LHCN-M2 (cell line): ENCODE measurements at places on chromosomes 12 and 14. TPM values are rescaled to one million over a fixed set of nuclear protein-coding genes. Genes with fewer than 3 reads are reported as not detected.

- DNase-seq, result no peak
Measured at GRCh38 chr12:4829161-4829792, 80.4 kb upstream of the KCNA1 start.

DNA sequence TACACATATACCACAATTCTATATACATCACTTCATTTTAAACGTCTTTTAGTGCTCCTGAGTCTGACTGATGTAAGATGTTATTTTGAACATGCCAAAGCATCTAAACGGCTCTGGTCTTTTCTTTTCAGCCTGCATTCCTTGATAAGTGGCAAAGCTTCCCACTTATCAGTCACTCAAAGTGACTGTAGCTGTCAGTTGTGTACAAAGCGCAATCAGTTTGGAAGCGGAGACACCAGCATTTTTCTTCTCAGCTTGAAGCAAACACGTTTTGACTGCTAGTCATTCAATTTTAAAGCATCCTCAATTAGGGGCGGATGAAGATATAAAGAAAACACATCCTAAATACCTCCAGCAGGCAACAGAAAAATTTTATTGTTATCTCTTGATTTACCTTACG lies 226.8 kb downstream of the SOX5 start:
- no peak for DNase-seq

DNA sequence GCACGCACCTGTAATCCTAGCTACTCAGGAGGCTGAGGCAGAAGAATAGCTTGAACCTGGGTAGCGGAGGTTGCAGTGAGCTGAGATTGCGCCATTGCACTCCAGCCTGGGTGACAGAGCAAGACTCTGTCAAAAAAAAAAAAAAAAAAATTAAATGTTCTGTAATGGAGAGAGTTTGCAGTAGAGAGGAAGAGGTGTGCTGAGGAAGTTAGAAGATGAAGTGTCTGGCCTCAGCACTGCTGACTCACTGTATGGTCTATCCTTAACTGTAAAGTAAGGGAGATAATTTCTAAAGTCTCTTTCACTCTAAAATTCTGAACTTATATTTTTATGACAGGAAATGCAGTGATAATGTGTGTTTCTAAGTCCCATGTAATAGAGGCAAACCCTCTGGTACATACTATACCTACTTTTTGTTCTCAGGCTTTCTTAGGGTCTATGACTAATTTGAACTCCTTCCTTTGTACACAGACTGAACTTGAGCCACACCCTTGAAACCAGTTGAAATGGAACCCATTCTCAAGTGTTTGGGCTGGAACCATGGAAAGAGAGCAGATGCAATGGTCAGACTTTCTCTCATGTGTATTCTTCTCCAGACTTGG lies 278.1 kb upstream of the FAR2 start:
- no peak for DNase-seq

DNA sequence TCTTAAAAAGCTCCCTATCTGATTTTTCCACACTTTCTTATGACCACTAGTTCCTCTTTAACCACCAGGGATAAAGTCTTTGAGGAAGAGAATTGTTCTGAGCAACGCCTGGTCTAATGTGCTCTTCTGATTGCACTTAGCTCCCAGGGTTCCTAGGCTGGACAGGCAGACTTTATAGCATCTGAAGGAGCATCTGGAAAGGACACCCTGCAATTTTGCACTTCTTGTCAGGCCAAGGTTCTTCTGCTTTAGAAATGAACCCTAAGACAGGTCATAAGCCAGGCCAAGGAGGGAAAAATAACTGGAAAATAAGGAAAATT lies 126.3 kb downstream of the KTN1 start:
- DNase-seq, result no peak

- DNase-seq, result no peak
Measured at GRCh38 chr12:61397668-61398067, 862.5 kb upstream of the USP15 start.

DNA sequence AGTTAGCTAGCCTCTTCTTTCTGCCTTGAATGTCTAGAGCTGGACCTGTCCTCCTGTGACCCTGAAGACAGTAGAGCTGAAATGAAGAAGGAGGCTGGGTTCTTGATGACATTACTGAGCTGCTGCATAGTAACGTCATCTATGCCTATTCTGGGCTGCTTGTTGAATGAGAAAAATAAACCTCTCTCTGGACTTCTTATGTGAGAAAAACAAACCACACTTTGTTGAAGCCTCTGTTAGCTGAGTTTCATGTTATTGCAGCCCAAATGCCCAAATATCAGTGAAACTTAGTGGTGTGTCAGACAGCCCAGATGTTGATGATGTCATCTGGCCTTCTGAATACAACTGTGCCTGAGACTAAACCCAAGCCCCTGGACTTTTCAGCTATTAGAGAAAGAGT lies 67.0 kb upstream of the MAX start:
- peak; percentile 66 for DNase-seq

- peak; percentile 76 for DNase-seq
Measured at GRCh38 chr14:38391334-38391733, 135.4 kb upstream of the CLEC14A start.

GRCh38 chr12:21340403-21340802 lies 5.7 kb upstream of the SLCO1A2 start:
- DNase-seq, result no peak

- DNase-seq, result peak; percentile 8
Measured at GRCh38 chr12:3655328-3655900, 97.5 kb downstream of the CRACR2A start.

GRCh38 chr14:34957771-34958286 lies 25.0 kb upstream of the SRP54 start:
- no peak for DNase-seq

DNA sequence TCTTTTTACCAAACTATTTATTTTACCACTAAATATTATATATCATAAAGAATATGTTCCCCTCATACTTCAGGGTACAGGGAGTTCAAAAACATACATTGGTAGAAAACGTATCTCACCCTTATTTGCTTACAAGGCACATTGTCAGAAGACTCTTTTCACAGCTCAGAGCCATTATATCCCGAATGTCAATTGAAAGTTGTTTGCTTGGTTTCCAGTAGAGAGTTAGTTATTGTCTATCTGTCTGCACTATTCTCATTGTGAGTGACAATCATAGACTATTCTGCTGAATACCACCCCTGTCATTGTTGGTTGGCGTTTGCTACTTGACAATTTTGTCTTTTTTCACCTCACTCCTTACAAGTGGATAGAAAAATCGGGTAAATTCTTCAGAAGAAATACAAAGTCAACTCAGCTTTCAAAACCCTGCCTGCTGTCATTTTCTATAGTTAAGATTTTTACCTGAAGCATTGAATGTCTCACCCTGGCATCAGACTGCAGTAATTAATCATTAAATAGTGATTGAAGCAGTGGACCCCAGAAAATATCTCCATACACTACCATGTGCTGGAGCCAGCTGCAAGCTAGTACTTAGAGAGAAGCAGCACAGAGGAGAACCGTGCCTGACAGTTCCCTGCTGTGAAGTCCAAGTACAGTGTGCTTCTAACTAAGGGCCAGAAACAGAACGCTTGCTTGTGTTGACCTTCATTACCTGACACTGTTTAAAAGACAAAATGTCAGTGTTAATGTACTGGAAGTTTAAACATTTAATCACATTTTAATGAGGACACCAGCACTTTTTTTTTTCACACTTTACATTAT lies 510.6 kb downstream of the RERGL start:
- no peak for DNase-seq

DNA sequence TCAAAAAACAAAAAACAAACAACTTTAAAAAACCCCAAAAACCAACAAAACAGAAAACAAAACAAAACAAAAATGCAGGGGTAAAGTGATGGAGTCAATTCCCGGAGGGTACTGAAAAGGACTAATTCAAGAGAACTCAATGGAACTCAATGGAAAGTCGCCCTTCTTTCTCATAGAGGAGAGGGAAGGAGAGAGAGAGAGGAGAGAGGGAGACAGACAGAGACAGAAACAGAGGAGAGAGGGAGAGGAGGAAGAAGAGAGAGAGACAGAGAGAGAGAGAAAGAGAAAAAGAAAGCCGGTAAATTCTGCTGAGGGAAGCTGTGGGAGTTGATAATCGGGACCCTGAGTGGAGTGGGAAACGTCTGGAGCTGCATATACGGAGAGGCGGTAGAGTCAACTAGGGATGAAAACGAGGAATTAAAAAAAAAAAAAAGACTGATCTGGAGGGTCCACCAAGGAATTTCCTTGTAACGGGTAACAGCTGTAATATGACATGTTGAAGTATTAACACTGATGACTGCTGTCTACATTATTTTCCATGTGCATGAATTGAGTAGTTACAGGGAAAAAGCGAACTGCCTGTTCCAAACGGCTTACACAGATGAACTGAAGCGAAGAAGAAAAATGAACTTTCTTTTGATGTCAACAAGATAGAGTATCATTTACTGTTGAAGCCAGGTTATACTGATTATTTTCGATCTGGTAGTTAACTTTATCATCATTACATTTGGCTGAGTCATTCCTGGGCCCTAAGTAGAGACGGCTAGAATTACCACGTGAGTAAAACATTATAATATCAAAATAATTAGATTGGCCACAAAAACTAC lies 934 bp upstream of the ZC2HC1C start:
- peak; percentile 32 for DNase-seq

DNA sequence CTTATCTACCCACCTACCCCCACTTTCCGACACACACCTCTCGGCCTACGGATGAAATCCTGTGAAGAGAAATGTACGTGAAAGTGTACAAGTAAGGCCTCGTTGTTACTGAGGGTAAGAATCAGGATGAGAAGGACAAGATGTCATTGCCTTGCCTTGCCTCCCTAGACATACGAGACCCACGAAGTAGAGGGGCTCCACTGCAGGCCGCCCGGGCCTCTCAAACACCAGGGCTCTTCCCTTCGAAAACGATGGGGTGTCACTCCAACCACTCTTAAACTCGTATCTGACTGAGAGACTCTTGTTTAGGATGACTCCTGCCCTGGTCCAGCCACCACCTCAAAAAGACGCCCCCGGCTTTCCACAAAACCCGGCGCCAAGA lies 498 bp downstream of the RACGAP1 start:
- no peak for DNase-seq

GRCh38 chr12:12583510-12584178 lies 21.0 kb upstream of the DUSP16 start:
- no peak for DNase-seq

- DNase-seq, result peak; percentile 91
Measured at GRCh38 chr12:108853981-108854446, 3.4 kb downstream of the SSH1 start.

- DNase-seq, result no peak
Measured at GRCh38 chr12:7073946-7074345, 13.4 kb downstream of the C1S start.

The PZP gene
- total RNA-seq, result not detected in 2 replicates

The C14orf39 gene
- total RNA-seq, result 1.2 and 1.4 TPM in 2 replicates

The SLC2A14 gene
- total RNA-seq, result not detected in 2 replicates

The HCAR2 gene
- total RNA-seq, result not detected in 2 replicates

The KRT6C gene
- total RNA-seq, result not detected in 2 replicates

The SYT10 gene
- total RNA-seq, result not detected in 2 replicates

The PRPH gene
- 0.11 and 0.26 TPM in 2 replicates for total RNA-seq

The SCN8A gene
- 7.2 and 7.4 TPM in 2 replicates for total RNA-seq

The KIF26A gene
- total RNA-seq, result under 0.01 TPM in 1 of 2 replicates, not detected in the other

The LBHD2 gene
- total RNA-seq, result not detected in 2 replicates
